ENCODE measurements at places on chromosomes 3 and 15. TPM values are rescaled to one million over a fixed set of nuclear protein-coding genes. Genes with fewer than 3 reads are reported as not detected.

DNA sequence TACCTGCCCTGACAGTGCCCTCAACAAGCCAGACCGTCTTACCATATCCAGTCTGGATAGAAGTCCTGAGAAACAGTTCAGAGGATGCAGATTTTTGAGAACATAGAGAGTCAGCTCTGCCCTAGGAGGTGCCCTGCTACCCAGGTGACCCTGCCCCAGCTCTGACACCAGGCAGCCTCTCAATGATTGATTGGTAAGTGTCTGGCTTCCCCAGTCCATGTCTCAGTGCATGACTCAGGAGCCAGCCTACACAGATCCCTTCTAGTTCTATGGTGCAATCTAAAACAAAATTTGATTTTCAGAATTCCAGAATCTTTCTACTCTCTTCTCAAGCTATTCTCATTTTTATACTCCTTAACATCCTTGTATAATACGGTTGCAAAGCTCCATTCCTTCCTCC is 292.1 kb downstream of the VPS13C start:
- no peak for DNase-seq

NBEAL2 gene
- 6.1 TPM for total RNA-seq

- no peak for DNase-seq
Observed at GRCh38 chr3:193884652-193885051, 251.3 kb upstream of the HES1 start.

- DNase-seq, result no peak
Observed at GRCh38 chr3:11470031-11470853, 173.5 kb downstream of the VGLL4 start.

GRCh38 chr15:93649691-93650235 is 560.8 kb upstream of the RGMA start:
- DNase-seq, result no peak

DNA sequence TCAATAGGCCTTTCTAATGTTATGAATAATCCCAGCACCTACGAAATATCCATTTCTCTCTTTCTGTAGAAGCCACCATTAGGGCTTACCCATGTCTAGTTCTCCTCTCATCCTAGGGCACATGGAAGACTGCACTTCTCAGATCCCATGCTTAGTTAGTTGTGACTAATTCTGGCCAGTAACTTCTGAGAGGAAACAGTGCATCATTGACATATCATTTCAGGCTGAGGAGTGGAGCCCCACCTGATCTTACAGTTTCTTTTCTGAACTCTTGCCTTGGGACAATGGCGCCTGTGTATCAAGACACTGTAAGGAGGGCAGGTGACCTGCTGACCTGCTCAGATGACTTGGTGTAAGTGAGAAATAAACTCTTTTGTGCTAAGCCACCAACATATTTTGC is 39.4 kb upstream of the TBL1XR1 start:
- peak; percentile 17 for DNase-seq

GRCh38 chr3:69058180-69058946 is 6.2 kb upstream of the TMF1 start:
- DNase-seq, result no peak

VPS18 gene
- 18.4 TPM for total RNA-seq

DNA sequence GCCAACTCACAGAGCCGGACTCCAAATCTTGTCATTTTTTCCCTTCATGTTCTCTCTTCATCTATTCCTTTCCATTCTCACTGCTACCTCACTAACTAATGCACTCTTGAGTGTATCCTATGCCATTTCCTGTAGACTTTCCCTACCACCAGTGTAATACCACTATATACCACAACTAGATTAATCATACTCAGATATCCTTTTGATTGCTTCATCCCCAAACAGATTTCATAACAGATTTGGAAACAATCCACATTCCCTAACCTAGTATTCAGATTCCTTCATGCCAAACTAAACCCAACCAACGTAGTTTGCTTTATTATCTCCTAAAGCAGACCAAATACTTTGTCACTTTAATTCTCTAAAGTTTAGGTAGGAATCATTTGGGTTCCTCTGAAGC is 2.6 kb upstream of the PLOD2 start:
- DNase-seq, result peak; percentile 89

EOMES gene
- not detected for total RNA-seq

DNA sequence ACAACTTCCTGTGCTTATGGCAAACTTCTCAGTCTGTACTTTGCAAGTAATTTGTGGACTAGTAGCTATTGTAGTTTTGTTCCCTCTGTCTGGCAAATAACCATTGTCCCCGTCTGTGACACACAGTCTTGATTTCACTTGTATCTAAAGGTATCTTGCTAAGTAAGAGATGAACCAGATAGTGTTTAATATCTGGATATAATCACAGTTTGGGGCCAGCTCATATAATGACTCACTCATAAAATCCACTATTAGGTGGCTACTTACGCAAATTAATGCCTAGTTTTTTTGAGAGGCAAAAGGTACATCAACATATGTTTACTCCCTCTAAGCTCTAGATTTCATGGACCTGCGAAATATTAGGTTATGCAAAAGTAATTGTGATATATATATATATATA is 30.4 kb downstream of the VGLL3 start:
- no peak for DNase-seq

GRCh38 chr3:75272691-75273090 is 391.4 kb upstream of the FRG2C start:
- DNase-seq, result peak; percentile 77

GRCh38 chr15:28026764-28027713 is 72.1 kb downstream of the OCA2 start:
- DNase-seq, result no peak

DNA sequence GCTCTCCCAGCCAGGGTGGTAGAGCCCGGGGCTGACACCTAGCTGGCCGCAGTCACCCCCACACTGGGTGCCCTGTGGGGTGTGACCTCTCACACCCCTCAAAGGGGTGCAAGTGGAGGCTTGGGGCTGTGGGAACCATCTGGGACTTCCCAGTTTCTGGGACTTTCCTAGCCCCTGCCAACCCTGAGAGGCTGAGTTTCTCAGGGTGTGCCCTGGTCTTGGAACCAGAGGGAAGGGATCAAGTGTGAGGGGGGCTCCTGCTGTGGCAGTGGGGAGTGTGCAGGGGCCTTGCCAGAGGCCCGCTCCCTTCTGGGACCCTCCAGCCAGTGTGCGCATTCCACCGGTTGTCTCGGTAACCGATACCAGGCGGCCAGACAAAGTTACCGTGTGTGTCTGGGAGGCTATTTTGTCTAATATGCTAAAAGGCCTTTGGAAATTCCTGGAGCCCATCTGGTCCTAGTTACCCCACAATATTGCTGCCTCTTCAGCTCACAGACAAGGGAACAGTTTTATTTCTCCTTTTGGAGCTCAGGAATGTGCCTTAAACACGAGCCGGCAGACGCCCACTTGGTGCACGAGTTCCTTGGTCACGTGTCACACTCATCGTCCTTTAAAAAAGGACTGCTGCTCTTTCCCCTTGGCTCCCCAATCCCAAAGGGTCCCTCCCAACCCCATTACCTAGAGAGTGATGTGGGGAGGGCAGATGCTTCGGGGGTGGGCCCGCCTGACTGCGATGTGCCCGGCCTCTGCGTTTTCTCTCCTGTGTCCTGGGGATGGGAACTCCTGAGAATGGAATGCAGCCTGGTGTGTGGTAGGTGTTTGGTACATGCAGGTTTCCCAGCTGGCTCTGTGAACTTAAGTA is 33.2 kb downstream of the HDAC11 start:
- peak; percentile 63 for DNase-seq

GRCh38 chr3:121660356-121661171 is at the start of gene HCLS1:
HCLS1 (minus strand) TSS chr3:121660903; CDS start chr3:121658347, 2,556 bp downstream.
- DNase-seq, result no peak

GRCh38 chr3:138222942-138223287 is 35.8 kb downstream of the ARMC8 start:
- no peak for DNase-seq

A4GNT gene
- not detected for total RNA-seq

- DNase-seq, result peak; percentile 44
Observed at GRCh38 chr3:159865041-159865579, 123.5 kb upstream of the IL12A start.

DNA sequence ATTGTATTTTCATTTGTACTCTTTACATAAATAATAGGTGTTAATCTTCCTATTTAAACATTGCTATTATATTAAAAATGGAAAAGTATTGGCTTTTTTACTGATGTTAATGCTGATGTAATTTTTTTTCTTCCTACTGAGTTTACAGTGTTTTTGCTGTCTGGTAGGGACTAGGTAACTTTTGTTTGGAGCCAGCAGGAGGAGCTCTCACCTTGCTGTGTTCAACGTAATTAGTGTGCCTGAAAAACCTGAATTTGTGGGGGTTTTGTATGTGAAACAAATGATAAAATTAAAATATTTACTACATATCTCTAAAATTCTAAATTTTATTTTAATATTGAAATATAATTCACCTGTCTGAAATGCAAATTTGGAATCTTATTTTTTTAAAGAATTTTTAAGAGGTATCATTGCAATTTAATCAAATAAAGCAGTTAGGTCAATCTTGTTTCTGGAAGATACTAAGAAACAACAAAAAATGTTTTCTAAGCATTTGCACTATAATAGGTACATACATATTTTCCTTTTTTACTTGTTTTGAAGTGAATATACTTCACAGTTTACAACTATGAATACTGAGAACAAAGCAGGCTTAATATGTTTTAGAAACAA is 48.8 kb downstream of the EPHA6 start:
- DNase-seq, result peak; percentile 7

GRCh38 chr3:46938118-46938517 is 38.4 kb downstream of the CCDC12 start:
- no peak for DNase-seq

DNA sequence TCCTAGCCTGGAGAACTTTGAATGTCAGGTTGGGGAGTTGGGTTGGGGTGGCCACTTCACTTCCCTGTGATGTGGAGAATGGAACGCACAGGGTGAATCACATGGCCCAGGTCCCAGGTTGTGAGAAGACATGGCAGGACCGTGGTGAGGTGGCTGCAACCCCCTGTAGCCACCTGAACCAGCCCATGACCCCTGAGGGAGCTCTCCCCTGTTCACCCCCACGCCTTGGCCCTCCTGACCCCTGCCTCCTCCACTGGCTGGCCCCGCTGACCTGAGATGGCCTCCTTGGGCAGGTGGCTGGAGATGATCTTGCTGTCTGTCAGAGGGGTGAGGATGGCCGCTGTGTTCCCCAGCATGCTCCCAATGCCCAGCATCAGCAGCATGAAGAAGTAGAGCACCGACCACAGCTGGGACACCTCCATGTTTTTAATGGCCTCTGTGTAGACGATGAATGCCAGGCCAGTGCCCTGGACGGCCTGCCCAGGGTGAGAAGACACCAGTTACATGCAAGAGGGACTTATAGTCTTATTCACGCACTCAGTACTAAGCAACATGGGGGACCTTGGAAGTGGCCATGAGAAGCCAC is 31.0 kb downstream of the SLC6A20 start:
- no peak for DNase-seq

OR5K2 gene
- total RNA-seq, result not detected

DNA sequence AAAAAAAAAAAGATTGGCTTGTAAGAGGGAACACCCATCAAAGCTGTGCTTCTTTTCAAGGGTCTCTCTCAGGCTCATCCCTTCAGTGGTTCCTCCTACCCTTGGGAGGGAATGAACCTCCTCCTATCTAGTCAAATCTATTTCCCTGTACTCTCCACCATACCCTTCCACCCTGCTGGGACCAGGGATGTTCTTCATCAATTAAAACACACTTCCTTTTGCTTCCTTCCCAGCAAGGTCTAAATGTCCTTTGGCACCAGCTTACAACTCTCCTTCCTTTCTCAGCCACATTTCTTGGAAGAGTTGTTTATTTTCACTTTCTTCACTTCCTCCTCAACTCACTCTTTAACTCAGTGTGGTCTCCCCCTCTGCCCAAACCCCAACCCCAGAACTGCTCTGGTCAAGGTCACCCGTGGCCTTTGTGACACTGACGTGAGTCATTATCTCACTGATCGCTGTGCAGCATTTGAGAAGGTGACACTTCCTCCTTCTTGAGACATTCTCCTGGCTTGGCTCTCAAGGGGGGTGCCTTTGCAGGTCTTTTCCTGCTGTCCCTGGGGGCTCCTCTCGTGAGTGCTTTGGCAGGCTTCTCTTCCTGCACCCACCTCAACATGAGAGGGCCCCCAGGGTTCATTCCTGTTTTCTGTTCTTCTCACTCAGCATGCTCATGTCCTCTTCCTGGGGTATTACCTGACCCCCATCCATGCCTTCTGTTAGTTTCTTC is 210.5 kb upstream of the TLE3 start:
- peak; percentile 43 for DNase-seq

DNA sequence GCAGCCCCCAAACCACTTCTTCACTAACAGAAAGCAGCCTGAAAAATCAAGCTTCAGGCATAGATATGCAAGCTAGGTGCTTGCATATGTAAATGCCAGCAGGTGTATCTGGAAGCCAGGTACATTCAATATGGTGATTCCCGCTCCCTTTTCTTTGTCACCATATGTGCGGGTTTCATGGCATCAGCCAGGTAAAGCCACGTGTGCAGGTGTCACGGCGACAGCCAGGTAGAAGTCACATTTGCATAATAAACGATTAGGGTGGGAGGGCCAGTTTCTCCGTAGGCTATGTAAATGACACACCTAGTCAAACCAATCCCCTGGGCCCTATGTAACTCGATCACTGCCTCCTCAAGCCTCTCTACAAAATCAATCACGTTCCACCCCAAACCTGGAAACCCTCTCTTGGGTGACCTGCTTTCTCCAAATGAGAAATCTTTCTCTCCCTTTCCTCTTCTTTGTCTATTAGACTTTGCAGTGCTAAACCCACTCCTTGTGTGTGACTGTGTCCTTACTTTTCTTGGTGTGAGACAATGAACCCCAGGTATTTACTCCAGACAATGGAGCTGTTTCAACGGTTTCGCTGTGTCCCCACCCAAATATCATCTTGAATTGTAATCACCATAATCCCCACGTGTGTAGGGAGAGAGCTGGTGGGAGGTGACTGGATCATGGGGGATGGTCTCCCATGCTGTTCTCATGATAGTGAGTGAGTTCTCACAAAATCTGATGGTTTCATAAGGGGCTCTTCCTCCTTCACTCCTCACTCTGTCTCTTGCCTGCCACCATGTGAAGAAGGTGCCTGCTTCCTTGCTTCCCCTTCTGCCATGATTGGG is 44.6 kb downstream of the ONECUT1 start:
- DNase-seq, result no peak

DNA sequence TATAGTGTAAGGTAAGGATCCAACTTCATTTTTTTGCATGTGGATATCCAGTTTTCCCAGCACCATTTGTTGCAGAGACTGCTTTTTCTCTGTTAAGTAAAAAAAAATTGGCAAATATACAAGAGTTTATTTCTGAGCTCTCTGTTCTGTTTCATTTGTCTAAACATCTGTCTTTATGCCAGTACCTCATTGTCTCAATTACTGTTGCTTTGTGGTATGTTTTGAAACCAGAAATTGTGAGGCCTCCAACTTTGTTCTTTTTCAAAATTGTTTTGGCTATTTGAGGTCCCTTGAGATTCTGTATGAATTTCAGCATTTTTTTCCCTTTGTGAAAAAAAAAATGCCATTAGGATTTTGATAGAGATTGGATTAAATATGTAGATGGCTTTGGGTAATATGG is 150.5 kb downstream of the MINAR1 start:
- no peak for DNase-seq

GRCh38 chr3:56858331-56858730 is 56.6 kb upstream of the ARHGEF3 start:
- no peak for DNase-seq

NRG4 gene
- total RNA-seq, result not detected

GRCh38 chr3:124248471-124249028 is 256.6 kb upstream of the ROPN1 start:
- peak; percentile 84 for DNase-seq

- peak; percentile 33 for DNase-seq
Observed at GRCh38 chr15:69059557-69059943, 45.1 kb downstream of the NOX5 start.

NANOGP8 gene
- total RNA-seq, result not detected
